ENCODE measurements at places on chromosomes 1 and 21.
A peak's percentile ranks its signal among the peaks of the same experiment; 100 is the strongest.

DNA sequence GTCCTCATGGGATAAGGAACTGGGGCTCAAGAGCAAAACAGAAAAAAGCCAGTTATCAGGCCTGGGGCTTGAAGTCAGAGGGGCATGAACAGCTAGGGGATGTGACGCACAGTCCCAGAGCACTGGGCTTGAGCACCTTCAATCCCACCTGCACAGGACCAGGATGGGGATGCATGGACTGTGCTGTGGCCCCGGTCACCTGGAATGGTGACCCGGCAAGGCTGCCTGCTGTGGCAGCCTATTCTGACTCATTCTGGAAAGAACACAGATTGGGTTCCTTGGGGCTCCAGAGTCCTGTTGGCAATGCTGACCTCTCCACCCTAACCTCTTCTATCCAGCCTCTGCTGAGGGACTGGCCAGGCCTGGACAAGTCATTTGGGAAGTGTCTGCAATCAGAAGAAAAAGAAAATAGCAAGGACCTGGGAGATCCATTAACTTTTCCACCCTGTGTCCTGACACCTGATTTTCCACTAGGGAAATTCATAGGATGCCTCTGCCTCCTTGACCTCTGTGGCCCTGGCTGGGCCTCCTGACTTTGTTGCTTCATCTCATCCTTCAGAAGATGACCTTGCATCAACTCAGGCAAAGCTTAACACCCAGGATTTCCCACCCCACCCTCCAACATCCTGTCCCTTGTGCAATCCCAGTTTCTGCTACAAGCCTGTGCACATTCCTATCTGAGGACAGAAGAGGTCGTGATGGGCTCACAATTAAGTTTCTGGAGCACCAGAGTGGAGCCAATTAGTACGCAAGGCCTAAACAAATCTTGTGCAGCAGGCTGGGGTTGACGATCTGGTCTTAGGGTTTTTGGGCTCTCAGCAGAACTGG lies 17.9 kb upstream of the FMOD start:
- no peak for DNase-seq

DNA sequence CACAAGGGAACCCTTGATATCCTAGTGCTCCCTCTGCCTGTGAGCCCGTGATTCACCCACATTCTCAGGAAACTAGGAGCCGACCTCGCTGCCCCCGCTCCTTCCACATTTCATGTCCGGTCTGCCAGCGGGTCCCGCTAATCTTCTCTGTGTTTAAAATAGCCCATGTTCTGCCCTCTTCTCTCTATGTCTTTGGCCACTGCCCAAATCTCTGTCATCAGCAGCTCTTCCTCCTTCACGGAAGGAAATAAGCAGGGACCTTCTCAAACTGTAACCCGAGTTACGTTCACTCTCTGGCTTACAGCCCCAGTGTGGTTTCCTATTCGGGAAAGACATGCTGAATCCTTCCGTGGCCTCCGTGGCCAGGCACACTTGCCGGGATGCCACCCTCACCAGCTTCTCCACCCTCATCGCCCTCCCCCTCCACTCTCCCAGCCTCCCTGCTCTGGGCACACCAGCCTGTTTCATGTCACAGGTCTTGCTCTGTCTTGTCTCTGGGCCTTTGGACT lies 21.1 kb upstream of the UBXN10 start:
- no peak for DNase-seq

- DNase-seq: no peak
Observed at GRCh38 chr1:160099716-160100375, 1.4 kb upstream of the IGSF8 start.

DNA sequence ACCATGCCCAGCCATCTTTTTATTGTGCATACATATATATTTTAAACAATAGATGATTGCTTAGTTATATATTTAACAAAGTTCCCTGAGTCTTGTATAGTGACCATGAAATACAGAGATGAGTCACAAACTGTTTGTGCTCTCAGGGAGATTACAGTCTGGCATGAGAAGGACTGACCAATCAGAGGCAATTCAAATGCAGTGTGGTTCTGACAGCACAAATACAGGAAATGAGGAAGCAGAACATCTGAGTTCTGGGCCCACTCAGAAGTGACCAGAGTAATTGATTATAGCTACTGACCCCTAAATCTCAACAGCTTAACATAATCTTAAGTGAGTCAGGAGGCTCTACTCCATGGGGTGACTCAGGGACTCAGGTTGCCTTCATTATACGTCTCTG lies 534.5 kb downstream of the OMA1 start:
- DNase-seq: no peak

DNA sequence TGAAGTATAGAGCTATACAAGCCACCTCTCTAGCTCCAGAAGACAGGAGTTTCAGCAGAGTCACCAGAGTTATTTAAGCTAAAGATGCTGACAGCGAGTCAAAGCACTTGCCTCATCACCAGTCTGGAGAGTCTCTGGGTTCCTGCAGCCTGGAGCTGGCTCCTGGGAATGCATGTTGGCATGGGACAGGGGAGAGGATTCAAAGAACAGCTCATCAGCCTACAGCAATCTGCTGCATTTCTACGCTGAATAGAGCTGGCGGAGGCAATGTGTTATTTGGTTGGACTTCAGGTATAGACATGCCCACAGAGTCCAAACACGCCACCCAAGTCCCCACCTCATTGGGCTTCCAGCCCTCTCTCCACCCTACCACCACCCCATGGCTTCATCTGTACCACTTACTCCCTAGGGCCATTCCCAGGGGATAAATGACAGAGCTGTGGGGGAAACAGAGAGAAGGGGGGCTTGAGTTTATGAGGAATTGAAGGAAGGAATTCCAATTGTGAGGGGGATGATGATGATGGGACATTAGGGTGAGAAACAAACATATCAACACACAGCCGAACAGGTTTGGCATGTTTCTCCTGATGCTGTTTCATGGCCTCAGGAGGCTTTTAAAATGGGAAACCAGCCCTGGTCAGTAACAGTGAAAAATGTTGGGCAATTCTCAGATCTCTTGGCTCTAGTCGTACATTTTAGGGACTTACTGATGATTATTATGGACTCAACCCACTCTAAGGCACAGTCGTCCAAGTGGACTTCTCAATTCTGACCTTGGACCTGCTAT lies 58.4 kb downstream of the PLEKHA6 start:
- DNase-seq: no peak

- peak; percentile 38 for DNase-seq
Observed at GRCh38 chr1:186374303-186375151, 526 bp downstream of the TPR start.

DNA sequence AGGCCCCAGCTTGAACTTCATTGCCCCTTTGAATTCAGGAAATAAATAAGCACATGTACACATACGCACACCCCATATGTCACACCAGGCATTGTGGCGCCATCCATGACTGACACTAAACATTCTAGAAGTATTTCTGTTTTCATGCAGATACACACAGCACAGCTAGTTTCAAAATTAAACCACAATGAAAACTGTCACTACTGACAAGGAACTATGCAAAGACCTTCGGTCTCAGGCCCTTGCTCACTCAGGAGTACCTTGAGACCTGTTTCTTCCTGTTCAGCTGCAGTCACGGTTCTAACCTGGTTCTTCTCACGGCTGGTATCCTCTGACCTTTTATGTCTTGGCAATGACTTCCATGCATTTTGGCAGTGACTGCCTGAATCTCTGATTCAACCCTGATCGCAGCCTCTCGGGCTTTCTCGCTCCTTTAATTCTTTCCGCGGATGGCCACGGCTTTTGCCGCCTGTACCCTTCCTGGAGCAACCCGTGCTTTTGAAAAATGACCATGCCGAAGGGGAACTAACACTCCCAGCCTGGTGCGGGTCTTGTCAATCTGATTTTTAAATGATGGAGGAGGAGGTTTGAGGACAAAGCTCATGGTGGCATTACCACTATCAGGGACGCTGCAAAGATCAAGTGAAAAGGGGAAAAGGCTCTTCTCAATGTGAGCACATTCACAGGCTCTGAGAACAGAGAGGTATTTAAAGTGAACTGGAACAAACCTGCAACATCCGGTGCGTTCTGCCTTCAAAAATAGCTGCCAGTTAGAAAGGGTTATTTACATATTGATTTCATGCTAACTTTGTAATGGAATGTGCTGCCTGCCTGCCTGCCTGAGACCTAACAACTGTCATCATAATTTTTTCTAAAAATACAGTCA lies 384.6 kb downstream of the RRAGC start:
- no peak for DNase-seq

DNA sequence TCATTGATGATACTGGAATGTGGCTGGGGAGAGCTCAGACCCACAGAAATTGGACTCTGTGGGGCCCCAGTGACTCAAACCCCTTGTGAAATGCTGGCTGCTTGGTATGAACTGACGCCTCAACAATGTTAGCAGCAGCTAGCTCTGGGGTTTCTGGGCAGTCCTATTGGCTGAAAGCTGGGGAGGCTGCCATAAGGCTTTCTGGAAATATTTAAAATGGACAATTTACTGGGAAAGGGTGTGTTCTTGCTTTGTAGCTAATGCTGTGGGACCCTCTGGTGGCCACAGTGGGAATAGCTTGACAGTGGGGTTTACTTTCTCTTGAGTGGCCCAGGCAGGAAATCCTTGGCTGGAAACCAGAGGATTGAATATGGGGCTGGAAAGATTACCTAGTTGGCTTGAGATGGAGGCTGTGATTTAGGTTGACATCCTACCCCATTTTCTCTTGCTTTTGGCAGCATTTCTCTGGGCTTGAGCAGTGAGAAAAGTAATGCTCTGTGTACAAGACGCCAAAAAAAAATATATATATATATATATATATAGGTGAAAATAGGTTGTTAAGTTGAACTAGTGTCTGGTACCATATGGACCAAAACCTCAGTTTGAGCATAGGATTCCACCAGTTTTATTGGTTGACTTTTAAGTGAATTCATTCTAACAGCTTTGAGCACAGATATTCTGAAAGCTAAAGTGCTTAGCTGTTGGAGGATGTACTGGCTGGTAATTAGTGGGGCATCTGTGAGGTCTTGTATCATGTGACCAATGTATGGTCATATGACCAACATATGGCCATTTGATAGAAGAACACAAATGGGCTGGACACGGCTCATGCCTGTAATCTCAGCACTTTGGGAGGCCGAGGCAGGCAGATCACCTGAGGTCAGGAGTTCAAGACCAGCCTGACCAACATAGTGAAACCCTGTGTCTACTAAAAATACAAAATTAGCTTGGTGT lies 8.2 kb upstream of the S100A10 start:
- peak; percentile 60 for DNase-seq

GRCh38 chr1:206882555-206882954 lies 14.7 kb upstream of the IL24 start:
- DNase-seq: no peak

- no peak for DNase-seq
Observed at GRCh38 chr1:27936370-27936769, 1.6 kb downstream of the SMPDL3B start.

DNA sequence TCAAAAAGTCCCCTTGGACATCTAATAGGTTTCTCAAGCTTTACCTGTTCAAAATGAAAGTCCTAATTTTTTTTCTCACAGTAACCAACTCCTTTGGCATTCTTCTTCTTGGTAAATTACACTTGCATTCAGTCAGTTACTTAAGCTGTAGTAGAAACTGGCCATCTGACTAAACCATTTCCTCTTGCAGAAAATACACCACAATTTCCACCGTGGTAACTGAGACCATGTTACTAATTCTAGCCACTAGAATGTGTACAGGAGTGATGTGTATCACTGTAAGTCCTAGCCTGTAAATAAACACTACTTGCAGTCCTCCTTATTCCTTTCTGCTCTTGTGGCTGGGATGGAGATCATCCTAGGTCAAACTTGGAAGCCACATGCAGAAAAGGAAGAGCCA lies 965.4 kb upstream of the TMPRSS15 start:
- no peak for DNase-seq

GRCh38 chr21:41866274-41866809 lies 12.8 kb downstream of the PRDM15 start:
- DNase-seq: no peak

DNA sequence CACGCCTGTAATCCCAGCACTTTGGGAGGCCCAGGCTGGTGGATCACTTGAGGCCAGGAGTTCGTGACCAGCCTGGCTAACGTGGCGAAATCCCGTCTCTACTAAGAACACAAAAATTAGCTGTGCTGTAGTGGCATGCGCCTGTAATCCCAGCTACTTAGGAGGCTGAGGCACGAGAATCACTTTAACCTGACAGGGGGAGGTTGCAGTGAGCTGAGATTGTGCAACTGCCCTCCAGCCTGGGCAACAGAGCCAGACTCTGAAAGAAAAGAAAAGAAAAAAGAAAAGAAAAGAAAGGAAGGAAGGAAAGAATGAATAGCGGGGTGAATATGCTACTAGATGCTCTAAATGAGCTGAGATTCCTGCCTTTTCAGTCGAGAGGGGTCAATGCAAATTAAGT lies 7.1 kb downstream of the GFI1 start:
- no peak for DNase-seq

GRCh38 chr1:150552128-150552910 lies 3.1 kb downstream of the ADAMTSL4 start:
- no peak for DNase-seq

- DNase-seq: no peak
Observed at GRCh38 chr1:3671371-3672180, 19.3 kb downstream of the TP73 start.

GRCh38 chr1:246128494-246129069 lies 378.5 kb downstream of the SMYD3 start:
- DNase-seq: no peak

DNA sequence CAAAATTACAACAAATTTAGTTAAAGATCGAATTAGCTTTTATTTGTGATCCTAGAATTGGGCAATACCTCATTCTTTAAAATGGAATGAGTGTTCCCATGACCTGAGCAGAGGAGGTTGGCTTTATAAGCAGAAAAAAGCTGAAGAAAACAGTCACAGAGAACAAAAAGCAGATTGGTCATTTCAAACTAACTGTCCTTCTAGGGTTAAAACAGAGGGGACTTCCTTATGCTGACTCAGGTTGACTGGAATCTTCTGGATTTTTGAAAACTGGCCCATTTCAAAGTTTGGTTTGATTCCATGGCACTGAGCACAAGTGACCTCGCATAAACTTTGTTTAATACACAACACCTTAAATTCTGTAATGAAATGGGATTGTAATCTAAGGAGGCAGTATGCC lies 17.6 kb downstream of the NFASC start:
- DNase-seq: no peak

DNA sequence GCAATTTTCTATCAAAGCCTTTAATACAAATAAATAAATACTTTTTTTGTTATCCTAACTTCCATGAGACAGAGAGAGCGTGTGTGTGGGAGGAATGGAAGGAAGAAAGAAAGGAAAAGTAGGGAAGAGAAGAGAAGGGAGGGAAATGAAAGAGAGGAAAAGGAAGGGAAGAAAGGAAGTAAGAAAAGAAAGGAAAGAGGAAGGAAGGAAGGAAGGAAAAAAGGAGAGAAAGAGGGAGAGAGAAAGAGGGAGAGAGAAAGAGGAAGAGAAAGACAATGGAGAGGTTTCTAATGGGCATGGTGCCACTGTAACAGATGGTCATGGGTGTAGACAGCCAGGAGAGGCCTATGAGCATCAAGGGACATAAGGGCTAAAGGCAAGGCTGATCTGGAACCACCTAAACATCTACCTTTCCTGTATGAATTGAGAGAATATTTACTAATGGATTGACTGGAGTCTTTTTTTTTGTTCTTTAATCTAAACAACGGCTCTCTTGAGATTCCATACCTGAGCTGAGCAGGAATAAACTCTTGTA lies 234.9 kb downstream of the PTPRC start:
- no peak for DNase-seq

Data from NCI-H187 (cell line).